ENCODE measurements at places on chromosomes 3 and 15. TPM values are rescaled to one million over a fixed set of nuclear protein-coding genes. Genes with fewer than 3 reads are reported as not detected.

SEMA3G gene
- 0.08 TPM for total RNA-seq

XYLB gene
- 4.2 TPM for total RNA-seq

DNA sequence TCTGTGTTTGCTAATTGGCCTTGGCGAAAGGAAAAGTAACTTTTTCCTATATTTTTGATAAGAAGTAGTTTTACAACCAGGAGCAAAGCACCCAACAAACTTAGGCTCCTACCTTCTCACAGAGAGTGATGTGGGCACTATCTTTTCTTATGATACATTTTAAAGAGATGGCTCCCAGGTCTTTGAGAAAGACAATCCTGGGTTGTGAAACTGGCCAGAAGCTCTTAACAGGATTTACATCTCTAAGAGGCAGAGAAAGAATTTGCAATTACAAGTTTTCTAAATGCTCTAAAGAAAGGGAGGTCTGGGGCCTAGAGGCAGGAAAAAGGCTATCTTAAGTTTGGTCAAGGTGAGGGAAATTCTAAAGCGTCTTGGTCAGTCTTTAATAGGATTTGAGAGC lies 609.7 kb downstream of the VGLL3 start:
- no peak for DNase-seq

DNA sequence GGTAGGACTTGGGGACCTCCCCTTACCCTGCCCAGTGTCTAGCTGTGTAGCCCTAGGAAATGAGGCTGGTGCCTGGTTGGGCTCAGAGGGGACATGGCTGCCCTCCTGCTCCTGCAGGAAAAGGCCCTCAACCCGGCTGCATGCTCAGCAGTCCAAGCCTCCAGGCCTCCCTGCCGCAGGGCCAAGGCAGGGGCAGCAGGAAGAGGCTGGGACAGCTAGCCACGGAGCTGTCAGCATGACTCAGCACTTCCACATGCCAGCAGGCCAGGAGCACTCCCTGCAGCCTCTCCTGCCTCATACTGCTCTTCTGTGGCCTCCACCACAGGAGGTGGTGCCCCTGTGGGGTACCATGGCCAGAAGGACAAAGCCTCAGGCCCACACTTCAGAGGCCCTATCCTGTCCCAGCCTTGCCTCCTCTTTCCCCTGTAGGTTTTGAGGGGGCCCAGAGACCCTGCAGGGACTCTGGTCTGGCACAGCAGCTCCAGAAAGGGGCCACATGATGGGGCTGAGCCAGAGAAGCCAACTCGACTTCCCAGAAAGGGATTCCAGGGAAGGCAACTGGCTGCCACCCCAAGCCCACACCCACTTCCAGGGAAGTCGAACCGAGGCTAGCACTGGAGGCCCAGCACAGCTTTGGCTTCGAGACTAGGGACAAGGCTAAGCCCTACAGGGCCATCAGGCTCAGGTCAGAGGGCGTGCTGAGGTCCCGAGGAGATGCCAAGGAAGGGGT lies 19.5 kb downstream of the TKT start:
- DNase-seq: no peak

DNA sequence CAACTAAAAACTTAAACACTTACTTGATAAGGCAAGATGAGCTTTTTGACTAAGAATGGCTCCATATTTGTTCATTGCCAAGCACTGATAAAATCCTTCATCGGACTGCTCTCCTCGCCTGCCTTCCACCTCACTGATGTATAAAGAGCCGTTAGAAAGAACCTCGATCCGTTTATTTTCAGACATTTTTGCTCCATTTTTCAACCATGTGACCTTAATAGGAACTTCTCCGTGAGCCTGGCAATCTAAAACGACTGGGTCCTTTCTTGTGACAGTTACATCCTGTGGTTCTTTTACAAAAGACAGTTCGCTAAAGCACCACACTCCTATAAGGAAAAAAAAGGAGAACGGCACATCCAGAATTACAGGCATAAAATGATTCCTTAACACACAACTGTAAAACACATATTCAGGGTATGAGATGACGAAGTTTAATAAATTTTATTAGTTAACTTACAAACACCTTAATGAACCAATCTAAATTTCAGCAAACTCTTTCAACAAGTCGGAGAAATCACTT lies 2.5 kb downstream of the PRTG start:
- DNase-seq: no peak

- DNase-seq: no peak
Observed at GRCh38 chr15:101795455-101795854, 7.9 kb upstream of the OR4F6 start.

DNA sequence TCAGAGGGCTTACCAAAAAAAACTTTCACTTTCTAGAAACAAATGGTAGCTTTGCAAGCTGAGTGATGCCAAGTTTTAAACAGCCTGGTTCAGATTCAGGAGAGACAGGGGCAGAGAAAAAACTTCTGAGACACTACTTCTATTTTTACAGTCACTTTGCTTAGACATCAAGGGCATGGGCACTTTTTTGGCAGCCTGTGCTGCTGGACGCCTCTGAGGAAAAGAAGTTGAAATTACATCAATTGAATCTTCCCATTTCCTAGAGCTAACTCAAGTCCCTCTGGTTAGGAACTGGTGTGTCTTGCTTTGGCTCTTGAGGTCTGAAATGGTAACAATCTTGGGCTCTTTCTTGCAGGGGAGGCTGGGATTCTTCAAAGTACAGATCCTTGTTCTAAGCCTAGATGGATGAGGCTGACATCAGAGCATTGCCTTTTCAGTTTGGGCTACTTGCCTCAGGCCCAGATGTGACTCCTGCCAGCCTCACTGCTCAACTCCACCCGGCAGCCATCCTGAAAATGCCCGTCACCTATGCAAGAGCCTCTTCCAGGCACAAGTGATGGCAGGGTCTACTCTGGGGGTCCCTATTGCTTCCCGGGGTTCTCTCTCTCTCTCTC lies 357.5 kb downstream of the FOXP1 start:
- DNase-seq: no peak
